Psoas muscle (tissue), 8 donors: ENCODE measurements at places on chromosomes 5 and 9.
A peak's percentile ranks its signal among the peaks of the same experiment; 100 is the strongest.

GRCh38 chr9:114203410-114204140 is 48.2 kb downstream of the COL27A1 start:
- H3K36me3 ChIP-seq, result no peaks in the 10 kb centered on the region
- no peak for DNase-seq
- peaks cover 40% of the 10 kb centered on the region for H3K4me1 ChIP-seq
- H3K27ac ChIP-seq, result no peak overlapping the region

DNA sequence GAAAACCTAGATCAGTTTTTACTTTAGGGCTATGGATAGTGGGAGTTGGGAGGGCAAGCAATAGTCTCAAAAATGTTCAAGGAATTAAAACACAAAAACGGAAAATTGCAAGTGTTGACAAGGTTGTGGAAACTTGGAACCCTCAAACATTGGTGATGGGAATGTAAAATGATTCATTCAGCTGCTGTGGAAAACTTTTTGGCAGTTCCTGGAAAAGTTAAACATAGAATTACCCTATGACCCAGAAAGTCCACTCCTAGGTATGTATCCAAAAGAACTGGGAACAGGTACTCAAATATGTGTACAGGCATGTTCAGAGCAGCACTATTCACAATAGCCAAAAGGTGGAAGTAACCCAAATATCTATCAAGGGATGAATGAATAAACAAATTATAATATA is 1.2 kb upstream of the MSANTD3 start:
- H3K27ac ChIP-seq, result peak overlapping the region; percentile 75
- peaks cover 35% of the 10 kb centered on the region for H3K4me1 ChIP-seq
- no peaks in the 10 kb centered on the region for H3K27me3 ChIP-seq
- H3K36me3 ChIP-seq, result no peaks in the 10 kb centered on the region

GRCh38 chr5:72244862-72245371 is 75.1 kb downstream of the MRPS27 start:
- H3K27me3 ChIP-seq, result no peaks in the 10 kb centered on the region
- DNase-seq, result no peak
- no peak overlapping the region for H3K4me3 ChIP-seq

- H3K27me3 ChIP-seq, result peaks cover 2% of the 10 kb centered on the region
- H3K36me3 ChIP-seq, result no peaks in the 10 kb centered on the region
- no peaks in the 10 kb centered on the region for H3K4me1 ChIP-seq
These were observed 178.3 kb downstream of the DEPDC1B start for GRCh38 chr5:60521376-60522291.

DNA sequence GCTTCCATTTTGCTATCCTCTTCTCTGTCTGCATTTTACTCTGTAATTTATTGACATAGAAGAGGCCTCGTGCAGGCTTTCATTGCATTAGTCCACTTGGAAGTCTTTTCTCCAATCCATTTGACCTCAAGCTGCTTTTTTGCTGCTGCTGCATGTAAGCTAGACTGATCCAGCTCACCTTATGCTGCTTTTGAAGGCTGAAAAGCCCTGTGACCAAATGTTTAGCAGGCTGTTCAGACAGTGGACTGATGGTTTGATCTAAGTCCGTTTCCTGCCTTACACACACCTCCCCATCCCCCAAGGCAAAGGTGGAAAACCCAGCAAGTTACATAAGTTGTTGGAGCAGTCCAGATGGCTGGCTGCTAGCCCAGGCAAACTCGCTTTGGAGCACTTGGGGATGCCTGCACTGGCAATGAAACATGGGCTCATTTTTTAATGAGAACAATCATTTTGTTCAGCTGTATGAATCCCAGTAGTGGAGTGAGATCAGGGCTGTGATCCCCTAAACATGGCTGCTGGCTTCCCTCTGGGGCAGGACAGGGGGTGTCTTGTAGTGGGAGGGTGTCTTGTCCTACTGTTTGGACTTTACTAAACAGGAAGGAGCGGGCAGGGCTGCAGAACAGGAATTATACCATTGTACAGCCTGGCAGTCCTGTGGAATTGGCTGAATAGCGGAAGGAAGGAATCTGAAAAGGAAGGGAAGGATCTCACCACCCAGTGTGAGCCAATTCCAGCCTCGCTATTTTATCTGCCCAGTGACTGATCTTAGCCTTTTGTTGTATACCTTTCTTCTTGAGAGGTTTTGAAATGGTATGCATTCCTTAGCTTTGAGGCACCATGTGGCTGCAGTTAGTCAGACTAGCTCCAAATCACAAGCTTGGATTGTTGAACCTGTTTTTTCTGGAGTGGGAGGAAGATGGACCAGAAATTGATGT is 212.0 kb downstream of the ARHGAP26 start:
- no peaks in the 10 kb centered on the region for H3K27me3 ChIP-seq
- H3K4me1 ChIP-seq, result peaks cover 25% of the 10 kb centered on the region
- no peaks in the 10 kb centered on the region for H3K36me3 ChIP-seq
- H3K27ac ChIP-seq, result peak overlapping the region; percentile 2

- H3K4me3 ChIP-seq, result no peak overlapping the region
- H3K27ac ChIP-seq, result no peak overlapping the region
- no peak for DNase-seq
These were observed 79.9 kb downstream of the ACER2 start for GRCh38 chr9:19488721-19489120.

- no peaks in the 10 kb centered on the region for H3K36me3 ChIP-seq
- peaks cover 10% of the 10 kb centered on the region for H3K4me1 ChIP-seq
- H3K27ac ChIP-seq, result no peak overlapping the region
- H3K4me3 ChIP-seq, result no peak overlapping the region
These were observed 65.8 kb downstream of the RAD23B start for GRCh38 chr9:107348836-107349235.

- peaks cover 2% of the 10 kb centered on the region for H3K4me1 ChIP-seq
- no peaks in the 10 kb centered on the region for H3K27me3 ChIP-seq
- no peak overlapping the region for H3K27ac ChIP-seq
- H3K36me3 ChIP-seq, result peaks cover 8% of the 10 kb centered on the region
- H3K4me3 ChIP-seq, result no peak overlapping the region
- no peak for DNase-seq
These were observed 13.4 kb downstream of the PAIP1 start for GRCh38 chr5:43543434-43543833.

GRCh38 chr9:100324594-100325200 is 28.0 kb downstream of the TEX10 start:
- no peaks in the 10 kb centered on the region for H3K27me3 ChIP-seq
- DNase-seq, result no peak
- peaks cover 4% of the 10 kb centered on the region for H3K36me3 ChIP-seq
- no peak overlapping the region for H3K27ac ChIP-seq
- H3K4me1 ChIP-seq, result no peaks in the 10 kb centered on the region

- peak overlapping the region; percentile 48 for H3K27ac ChIP-seq
- no peaks in the 10 kb centered on the region for H3K36me3 ChIP-seq
- DNase-seq, result no peak
- H3K27me3 ChIP-seq, result no peaks in the 10 kb centered on the region
These were observed 19.7 kb upstream of the RIC1 start for GRCh38 chr9:5609226-5609596.

GRCh38 chr9:97577051-97577450 is 56.1 kb downstream of the TSTD2 start:
- no peaks in the 10 kb centered on the region for H3K27me3 ChIP-seq
- H3K27ac ChIP-seq, result no peak overlapping the region
- H3K4me3 ChIP-seq, result no peak overlapping the region
- H3K4me1 ChIP-seq, result peaks cover 11% of the 10 kb centered on the region
- no peak for DNase-seq

DNA sequence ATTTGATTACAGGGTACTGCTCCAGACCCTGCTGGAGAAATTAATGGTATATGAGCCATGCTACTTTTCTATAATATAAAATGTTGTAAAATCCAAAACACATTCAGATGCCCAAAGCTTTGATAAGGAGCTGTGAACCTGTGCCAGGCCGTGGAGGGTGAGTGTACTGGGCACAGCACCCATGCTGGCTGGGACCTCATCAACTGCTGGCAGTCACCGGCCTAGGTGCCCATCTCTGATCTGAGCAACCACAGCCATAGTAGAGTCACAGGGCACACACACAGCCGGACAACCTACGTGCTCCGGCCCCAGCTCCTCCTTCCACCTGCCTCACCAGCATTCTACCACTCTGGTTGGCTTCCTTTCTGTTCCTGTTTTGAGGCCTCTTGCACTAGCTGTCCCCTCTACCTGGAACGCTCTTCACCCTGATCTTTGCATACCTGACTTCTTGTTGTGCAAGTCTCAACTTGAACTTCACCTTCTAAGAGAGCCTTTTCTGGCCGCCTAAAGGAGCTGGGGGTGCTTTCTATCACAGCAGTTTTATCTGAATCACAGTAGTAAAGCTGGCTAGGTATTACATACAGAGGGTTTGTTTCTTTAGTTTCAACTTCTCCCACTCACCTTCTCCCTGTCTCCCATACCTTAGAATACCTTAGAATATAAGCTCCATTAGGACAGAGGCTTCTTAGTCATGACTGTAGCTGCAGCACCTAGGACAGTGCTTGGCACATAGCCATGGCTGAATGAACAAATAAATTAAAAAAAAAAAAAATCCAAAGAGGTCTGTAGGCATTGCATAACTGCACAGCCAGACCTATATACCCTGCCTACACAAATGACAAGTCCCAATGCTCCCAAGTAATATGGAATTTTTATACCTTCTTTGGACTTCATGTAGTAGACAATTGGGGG is 51.7 kb downstream of the MED27 start:
- H3K27me3 ChIP-seq, result no peaks in the 10 kb centered on the region
- H3K4me3 ChIP-seq, result no peak overlapping the region
- no peak for DNase-seq
- H3K36me3 ChIP-seq, result no peaks in the 10 kb centered on the region

DNA sequence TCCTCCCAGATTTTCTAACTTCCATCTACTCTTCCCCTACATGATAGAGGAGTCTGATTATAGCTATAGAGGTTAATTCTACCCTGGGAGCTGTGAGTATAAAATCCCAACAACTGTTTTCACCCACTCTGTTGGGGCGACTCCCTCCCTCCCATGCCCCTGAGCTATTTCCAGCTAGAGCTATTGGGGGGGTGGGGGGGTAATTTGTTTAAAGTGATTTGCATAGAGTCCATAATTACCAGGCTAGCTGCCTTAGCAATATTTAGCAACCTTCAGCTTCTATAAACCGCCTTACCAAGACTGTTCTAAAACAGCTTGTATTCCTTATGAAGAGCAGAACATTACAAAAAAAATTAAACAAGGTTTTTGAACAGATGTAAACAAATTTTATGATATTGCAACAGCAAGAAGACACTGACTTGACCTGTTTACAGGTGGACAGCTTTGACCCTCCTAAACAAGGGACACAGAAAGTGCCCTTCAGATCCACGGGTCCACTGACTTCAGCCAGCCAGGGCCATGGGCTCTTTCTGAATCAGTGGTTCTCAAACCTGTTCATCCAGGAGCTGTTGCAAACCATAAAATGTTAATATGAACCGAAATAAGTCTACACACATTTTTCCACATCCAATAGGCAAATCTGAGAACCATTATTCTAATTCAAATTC is 98.2 kb downstream of the OTULIN start:
- no peaks in the 10 kb centered on the region for H3K36me3 ChIP-seq
- no peak overlapping the region for H3K4me3 ChIP-seq
- peak overlapping the region; percentile 82 for H3K27ac ChIP-seq
- peaks cover 43% of the 10 kb centered on the region for H3K4me1 ChIP-seq
- no peak for DNase-seq

DNA sequence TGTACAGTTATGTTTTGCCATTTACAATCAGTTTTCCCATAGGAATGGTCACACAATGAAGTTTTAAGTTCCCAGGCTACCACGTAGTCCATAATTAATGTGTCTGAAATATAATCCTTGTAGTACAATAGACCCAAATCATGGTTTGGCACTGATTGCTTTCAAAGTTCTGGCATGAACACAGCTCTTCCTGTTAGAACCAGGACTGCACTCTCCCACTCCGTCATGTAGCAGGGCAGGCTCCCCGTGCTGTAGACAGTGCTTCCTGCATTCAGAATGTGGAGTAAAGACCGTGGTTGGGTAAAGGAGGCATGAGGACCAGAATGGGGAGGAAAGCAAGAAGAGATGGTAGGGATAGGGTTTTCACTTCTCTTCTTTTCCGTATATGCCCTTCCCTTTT is 4.0 kb downstream of the SEC61B start:
- no peak for DNase-seq
- no peak overlapping the region for H3K4me3 ChIP-seq
- no peaks in the 10 kb centered on the region for H3K27me3 ChIP-seq
- peak overlapping the region; percentile 54 for H3K27ac ChIP-seq
- H3K4me1 ChIP-seq, result peaks cover 36% of the 10 kb centered on the region
- peaks cover 5% of the 10 kb centered on the region for H3K36me3 ChIP-seq

GRCh38 chr9:118670011-118670953 is 699.0 kb downstream of the BRINP1 start:
- DNase-seq, result no peak
- no peak overlapping the region for H3K27ac ChIP-seq
- no peak overlapping the region for H3K4me3 ChIP-seq
- no peaks in the 10 kb centered on the region for H3K36me3 ChIP-seq
- no peaks in the 10 kb centered on the region for H3K4me1 ChIP-seq
- no peaks in the 10 kb centered on the region for H3K27me3 ChIP-seq
